ENCODE measurements at places on chromosomes 5 and 9.

DNA sequence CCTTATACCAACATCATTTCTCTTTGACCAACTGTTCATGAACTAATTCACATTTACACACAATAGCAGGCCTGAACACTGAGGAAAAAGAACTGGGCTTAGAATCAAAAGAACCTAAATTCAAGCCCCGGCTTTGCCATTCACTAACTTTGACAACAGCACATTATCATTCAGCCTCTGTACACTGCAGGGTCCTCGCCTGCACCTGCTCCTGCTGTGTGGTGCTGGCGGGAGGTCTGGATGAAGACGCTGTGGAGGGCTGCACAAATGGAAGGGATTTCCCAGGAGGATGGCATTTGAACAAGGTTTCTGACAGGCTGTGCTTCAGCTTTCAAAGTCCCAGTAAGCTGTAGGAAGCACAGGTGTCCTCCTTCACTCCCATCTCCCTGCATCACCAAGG lies 151.2 kb downstream of the ZDHHC21 start:
- DNase-seq = no peak

DNA sequence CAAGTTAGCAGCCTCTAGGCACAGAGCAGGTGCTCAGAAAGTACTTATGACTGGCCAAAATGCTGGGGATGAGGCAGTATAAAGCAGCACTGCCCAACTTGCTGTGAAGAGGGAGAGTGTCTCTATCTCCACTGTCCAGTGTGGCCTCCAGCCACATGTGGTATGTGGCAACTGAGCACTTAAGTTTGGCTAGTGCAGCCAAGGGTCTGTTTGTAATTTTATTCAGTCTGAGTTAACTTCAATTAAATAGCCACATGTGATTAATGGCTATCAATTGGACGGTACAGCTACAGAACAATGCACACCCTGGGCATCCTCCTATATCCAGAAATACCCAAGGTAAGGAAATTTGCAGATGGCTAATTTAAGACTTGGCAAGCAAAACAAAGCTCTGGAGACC lies 26.9 kb downstream of the ROR2 start:
- no peak for DNase-seq

DNA sequence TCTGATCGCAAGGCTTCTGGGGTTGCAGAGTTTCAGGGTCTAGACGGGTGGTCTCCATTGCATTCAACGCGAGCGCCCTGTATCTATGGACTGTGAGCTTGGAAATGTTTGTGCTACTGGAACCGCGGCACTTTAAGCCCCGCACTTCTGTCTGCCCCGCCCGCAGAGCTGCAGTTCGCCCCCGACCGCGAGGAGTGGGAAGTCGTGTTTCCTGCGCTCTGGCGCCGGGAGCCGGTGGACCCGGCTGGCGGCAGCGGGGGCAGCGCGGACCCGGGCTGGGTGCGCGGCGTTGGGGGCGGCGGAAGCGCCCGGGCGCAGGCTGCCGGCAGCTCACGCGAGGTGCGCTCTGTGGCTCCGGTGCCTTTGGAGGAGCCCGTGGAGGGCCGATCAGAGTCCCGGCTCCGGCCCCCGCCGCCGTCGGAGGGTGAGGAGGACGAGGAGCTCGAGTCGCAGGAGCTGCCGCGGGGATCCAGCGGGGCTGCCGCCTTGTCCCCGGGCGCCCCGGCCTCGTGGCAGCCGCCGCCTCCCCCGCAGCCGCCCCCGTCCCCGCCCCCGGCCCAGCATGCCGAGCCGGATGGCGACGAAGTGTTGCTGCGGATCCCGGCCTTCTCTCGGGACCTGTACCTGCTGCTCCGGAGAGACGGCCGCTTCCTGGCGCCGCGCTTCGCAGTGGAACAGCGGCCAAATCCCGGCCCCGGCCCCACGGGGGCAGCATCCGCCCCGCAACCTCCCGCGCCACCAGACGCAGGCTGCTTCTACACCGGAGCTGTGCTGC lies 1.0 kb downstream of the ADAMTS19 start:
- DNase-seq = no peak

- DNase-seq = peak; percentile 48
Measured at GRCh38 chr9:37943345-37944265, 39.7 kb upstream of the SLC25A51 start.

GRCh38 chr5:17679597-17680203 lies 45.4 kb downstream of the TAF11L14 start:
- DNase-seq = no peak

DNA sequence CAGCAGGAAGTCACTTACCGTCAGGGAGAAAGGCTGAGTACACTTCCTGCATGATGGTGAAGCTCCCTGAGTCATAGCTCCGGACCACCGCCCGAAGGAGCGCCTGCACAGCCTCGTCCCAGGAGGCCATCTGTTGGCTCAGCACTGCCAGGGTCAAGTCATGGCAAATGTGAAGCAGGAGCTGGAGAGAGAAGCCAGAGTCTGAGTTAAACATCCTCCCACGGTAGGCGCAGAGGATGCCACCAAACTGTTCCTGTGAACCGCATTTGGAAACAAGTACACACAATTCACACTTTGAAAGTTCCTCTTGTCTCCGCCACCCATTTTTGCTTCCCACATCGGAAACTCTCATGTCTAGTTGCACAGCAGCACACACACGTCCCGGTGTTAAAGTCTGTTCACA lies 33.9 kb downstream of the CNOT8 start:
- DNase-seq = no peak

GRCh38 chr9:98345011-98345410 lies 89.6 kb upstream of the TBC1D2 start:
- DNase-seq = no peak

DNA sequence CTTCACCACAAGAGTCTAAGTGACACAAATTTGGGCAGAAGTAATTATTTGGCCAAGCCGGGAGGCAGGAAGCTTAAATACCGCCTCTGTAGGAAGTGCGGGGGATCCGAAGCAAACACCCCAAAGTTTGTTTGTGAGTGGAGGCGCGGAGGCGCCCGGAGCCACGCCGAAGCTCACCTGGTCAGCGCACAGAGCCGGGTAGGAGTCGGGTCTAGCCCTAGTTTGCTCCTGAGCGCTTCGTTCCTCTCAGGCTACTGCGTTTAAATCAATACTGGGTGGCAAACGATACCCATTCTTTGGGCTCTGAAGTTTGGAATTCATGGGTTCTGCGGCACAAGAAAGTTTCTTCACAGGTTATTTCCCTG lies 855 bp downstream of the MCC start:
- DNase-seq = peak; percentile 11
